NCI-H1694 (cell line): ENCODE measurements at places on chromosomes 5 and 9.
A peak's percentile ranks its signal among the peaks of the same experiment; 100 is the strongest.

- no peak for DNase-seq
Observed at GRCh38 chr5:93511445-93511844, 69.6 kb downstream of the NR2F1-AS1 start.

DNA sequence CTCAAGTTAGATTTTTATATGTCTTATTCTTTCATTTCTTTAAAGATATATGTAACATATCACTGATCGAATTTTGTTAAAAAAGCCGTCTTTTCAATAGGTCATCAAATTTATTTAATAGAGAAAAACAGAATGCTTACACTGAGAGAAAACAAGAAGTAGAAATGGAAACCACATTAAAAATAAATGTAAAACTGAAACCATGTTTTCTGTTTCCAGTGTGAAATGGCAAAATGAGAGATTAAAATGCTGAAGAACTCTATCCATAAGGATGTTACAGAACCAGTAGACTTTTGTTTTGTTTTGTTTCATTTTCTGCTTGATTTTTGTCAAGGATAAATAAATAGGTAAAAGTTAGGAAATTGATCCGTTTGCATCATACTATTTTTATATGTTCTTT, 210.1 kb downstream of the PRDM9 start:
- DNase-seq = no peak

- no peak for DNase-seq
Observed at GRCh38 chr5:130890610-130891009, 274.4 kb downstream of the HINT1 start.

DNA sequence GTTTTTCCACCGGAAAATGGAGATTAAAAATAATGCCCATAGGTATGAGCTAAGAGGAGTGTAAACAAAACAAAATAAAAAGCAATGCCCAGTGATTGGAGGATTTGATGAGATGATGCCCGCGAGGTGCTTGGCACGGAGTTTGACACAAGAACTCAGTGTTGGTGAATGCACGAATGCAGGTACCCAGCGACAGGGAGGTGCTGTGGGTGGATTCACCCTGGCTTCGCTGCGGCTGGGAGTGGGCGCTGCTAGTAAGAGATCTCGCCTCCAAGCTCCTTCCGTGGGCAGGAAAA, 526 bp upstream of the STXBP1 start:
- no peak for DNase-seq

DNA sequence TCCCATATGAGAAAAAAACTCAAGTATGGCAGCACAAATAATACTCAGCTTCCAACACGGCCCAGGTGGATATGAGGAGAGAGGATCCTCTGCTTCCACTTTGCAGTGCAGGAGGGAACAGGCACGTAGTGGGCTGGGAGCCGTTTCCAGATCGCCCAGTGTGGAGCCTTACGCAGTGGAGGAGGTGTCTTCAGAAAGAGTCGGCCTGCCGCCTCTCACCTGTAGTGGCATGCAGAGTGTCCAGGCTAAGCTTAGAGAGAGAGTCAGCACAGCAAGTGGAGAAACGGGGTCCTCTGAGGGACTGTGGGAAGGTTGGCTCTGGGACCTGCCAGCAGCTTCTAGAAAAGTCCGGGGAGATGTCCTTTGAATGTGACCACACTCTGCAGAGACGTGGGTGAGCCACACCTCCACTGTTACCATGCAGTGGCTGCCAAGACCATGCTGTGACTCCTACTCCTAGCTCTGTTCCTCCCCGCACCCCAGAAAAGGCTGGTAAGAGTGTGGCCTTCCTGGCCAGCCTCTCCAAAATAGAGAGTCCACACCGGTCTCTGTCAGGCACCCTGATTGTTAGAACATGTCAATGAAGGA, 3.5 kb upstream of the SEMA4D start:
- no peak for DNase-seq

GRCh38 chr9:33105959-33106358, 29.5 kb upstream of the SMU1 start:
- DNase-seq = no peak

DNA sequence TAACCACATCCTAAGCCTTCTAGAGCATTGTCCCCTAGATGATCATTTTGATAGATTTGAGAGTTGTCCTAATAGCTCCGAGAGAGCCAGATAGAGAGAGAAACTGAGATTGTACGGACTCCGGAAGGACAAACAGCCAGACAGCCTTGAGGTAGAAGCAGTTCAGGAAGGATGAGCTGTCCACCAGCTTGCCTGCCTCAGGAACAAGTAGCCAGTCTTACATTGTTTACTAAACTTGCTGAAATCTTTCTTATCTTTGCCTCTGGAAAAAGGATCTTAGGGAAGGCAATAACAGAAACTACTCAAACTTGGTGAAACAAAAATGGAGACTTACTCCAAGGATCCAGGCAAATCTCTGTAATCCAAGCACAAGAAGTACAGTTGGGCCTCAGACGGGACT, 39.0 kb upstream of the SAP30L start:
- no peak for DNase-seq

DNA sequence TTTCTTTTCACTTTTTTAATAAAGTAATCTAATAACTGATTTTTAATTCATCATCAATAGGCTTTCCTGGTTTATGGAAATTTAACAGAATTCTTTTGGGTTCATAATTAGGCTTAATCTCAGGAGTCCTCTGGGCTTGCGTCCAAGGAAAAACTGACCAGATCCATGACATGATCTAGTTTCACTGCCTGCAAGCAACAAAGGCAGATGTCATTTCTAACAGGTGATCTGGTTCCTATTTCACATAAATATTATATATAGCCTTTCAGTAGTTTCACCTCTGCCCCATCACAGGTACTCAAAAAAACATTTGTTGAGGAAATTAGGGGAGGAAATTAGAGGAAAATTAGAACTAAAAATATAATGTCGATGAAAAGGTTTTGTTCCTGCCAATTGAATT, 126.4 kb downstream of the FBXL17 start:
- no peak for DNase-seq

- DNase-seq = no peak
Observed at GRCh38 chr9:130289711-130290241, 24.2 kb downstream of the HMCN2 start.

GRCh38 chr5:39657943-39658342, 233.2 kb upstream of the DAB2 start:
- no peak for DNase-seq

DNA sequence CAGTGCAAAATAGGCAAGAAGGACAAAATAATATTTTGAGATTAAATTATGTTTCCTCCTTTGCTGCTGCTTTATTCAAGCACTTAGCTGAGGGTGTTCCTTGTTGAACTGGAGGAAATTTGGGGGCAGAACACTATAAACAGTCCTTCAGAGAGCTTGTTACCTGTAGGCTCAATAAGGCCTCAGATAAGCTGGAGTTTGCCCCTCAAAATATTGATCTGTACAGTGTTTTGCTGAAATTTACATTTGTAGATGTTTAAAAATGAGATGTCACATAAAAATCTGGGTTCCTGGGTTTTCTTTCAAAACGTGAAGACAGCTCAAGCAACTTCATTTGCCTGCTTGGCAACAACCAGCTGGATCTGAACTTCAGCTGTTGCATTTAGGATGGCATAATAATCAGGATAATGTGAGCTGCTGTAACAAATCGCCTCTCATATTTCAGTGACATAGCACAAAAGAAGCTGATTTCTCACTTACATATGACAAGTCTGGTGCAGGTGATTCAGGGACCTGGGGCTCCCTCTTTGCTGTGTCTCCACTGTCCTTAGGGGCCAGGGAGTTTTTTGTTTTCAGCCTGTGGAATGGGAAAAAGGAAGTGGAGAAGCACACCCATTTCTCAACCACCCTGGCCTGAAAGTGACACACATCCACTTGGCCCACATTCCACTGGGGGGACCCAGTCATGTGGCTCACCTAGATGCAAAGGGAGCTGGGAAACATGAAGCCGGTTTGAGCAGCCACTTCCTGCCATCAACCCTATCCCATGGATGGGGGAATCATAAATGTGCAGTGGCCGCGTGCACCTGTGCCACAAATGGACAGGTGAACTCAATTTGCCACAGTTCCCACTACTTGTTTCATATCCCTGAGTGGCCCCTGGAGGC, 2.4 kb upstream of the PSAT1 start:
- DNase-seq = no peak

DNA sequence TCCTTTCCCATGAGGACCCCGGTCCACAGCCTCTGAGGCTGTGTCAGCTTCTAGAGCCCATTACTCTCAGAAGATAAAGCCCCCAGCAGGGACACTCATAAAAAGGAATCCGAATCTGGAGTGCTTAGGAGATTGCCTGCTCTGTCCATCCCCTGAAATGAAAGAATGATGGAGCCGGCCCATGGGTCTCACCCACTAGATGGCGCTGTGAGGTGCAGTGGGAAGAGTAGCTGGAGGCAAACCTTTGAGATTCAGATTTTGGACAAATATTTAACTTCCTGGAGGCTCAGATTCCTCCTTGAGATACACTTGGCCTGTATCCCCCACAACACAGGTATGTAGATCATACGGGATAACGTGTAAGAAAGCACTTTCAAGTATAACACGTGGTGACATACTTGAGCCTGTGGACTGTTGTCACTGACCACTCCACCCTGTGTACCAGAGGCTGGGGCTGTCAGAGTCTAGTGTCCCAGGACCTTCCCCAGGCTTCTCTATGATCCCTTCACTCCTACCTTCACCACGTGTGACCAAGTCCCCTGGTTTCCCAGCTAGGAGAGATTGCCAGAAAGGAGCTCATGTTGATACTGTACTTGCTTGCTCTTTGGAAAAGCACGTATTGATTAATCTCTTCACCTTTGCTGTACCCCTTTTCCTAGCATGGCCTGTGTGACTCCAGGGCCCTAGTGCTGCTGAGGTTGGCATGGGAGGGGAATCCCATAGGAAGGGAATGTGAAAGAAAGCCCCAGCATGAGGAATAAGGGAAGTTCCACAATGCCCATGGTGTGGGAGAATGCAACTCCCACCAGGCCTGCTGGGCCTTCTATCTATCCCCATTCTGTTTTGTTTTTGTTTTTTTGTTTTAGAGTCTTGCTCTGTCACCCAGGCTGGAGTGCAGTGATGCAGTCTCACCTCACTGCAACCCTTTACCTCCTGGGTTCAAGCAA, 32.1 kb downstream of the TRMO start:
- no peak for DNase-seq

DNA sequence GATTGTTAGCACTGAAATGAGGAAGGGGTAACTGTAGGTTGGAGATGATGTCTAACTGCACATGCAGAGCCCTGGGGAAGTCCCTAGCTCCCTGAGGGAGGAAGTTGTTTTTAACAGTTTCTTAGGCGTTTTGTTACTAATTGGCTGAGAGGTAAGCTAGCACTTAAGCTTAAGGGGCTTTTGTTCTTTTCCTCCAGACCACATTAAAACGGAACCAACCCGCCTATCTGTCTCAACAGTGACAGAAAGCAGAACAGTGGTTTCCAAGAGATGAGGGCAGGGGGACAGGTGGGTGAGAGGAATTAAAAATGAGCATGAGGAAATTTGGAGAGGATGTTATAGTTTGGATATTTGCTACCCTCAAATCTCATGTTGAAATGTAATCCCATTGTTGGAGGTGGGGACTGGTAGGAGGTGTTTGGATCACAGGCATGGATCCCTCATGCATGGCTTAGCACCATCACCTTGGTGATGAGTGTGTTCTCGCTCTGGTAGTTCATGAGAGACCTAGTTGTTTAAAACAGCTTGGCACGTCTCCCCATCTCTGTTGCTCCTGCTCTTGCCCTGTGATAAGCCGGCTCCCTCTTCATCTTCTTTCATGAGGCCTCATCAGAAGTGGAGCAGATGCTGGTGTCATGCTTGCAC, 38.9 kb downstream of the LYRM7 start:
- peak; percentile 85 for DNase-seq

- DNase-seq = peak; percentile 76
Observed at GRCh38 chr9:12798066-12798770, 23.4 kb downstream of the LURAP1L start.

GRCh38 chr5:142522983-142523382, 162.9 kb downstream of the FGF1 start:
- DNase-seq = no peak

- DNase-seq = no peak
Observed at GRCh38 chr5:170115925-170116324, 10.2 kb downstream of the FOXI1 start.

GRCh38 chr9:93346231-93347112, 105.0 kb upstream of the FAM120A start:
- no peak for DNase-seq

DNA sequence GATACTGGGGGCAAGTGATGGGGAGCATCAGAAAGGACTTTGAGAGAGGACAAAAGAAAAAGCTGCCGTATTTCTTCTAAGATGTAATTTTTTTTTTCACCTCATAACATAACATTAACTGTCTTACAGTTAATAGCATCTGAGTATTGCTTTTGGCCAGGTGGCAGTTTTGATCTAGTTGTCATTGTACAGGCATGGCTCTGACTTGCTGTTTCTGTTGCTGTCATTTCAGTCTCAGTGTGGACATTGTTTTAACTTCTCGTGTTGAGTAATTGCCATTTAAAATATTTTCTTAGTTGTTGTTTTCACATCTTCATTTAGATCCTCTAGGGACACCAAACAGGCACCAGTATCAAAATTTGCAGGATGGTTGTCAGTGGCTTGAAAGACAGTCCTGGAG, 12.4 kb downstream of the SMAD5 start:
- DNase-seq = no peak

DNA sequence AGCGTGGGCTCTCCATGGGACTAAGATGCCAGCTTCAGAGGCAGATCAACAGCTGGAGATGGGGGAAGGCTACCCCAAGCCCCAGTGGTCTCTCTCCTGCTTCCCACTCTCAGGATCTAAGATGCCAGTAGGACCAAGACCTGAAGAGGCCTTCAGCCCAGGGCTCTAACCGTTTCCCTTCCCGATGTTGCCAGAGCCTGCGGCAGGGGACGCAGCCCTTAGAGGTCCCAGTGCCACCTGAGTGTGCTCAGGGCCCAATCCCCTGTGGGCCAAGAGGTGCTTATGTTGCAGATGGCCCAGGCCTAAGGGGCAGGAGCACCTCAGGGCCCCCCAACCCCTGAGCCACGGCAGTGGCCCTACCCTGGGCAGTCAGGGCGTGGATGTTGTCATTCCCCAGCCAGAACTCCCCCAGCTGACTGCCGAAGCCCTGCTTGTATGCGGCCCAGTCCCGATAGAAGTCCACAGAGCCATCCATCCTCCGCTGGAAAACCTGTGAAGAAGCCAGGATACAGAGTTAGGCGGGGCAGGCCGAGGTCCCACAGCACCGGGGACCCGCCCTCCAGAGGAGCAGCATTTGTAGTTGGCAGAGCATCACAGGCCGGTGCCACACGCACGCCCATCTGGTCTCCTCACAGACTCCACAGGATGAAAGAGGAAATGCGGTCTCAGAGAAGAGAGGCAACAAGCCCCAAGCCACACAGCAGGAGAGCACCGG, 5.4 kb downstream of the FCN1 start:
- peak; percentile 35 for DNase-seq

DNA sequence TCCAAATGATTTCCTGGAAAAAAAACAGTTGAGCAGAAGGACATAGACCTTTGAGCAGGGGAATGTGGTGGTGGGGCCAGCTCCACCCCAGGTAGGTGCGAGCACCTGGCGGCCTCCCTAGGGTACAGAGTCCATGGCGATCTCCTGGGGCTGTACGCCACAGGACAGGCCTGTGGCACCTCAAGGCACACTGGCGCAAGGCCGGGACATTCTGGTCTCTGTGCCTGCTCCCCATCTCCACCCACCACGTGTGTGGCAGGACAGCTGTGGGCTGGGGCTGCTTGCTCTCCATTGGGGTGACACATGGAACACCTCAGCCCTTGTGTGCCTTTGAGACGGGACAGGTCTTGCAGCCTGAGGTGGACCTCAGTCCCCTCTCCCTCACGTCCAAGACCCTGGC, 25.2 kb downstream of the WNK2 start:
- DNase-seq = no peak

- no peak for DNase-seq
Observed at GRCh38 chr5:180013678-180014077, 57.9 kb downstream of the RNF130 start.
